ENCODE measurements at places on chromosomes 2 and 18. TPM values are rescaled to one million over a fixed set of nuclear protein-coding genes. Genes with fewer than 3 reads are reported as not detected.

Gene CCDC148
- 1.6 TPM for total RNA-seq

Gene MOGAT1
- total RNA-seq: not detected

Gene MTCL1
- 16.5 TPM for total RNA-seq

GRCh38 chr2:88736437-88736836, 45.0 kb downstream of the RPIA start:
- H3K27me3 ChIP-seq: no peaks in the 10 kb centered on the region
- no peaks in the 10 kb centered on the region for H3K36me3 ChIP-seq
- no peak overlapping the region for H3K4me3 ChIP-seq
- no peak for DNase-seq
- H3K4me1 ChIP-seq: no peaks in the 10 kb centered on the region
- no peak overlapping the region for H3K27ac ChIP-seq

- H3K4me3 ChIP-seq: no peak overlapping the region
- no peaks in the 10 kb centered on the region for H3K27me3 ChIP-seq
- H3K36me3 ChIP-seq: no peaks in the 10 kb centered on the region
- no peaks in the 10 kb centered on the region for H3K4me1 ChIP-seq
- no peak for DNase-seq
- no peak overlapping the region for H3K27ac ChIP-seq
Observed at GRCh38 chr2:236355911-236356310, 91.7 kb upstream of the ASB18 start.

GRCh38 chr18:57921708-57922107, 118.6 kb upstream of the ATP8B1 start:
- H3K4me1 ChIP-seq: no peaks in the 10 kb centered on the region
- DNase-seq: no peak
- no peak overlapping the region for H3K27ac ChIP-seq
- no peaks in the 10 kb centered on the region for H3K36me3 ChIP-seq
- H3K4me3 ChIP-seq: no peak overlapping the region

DNA sequence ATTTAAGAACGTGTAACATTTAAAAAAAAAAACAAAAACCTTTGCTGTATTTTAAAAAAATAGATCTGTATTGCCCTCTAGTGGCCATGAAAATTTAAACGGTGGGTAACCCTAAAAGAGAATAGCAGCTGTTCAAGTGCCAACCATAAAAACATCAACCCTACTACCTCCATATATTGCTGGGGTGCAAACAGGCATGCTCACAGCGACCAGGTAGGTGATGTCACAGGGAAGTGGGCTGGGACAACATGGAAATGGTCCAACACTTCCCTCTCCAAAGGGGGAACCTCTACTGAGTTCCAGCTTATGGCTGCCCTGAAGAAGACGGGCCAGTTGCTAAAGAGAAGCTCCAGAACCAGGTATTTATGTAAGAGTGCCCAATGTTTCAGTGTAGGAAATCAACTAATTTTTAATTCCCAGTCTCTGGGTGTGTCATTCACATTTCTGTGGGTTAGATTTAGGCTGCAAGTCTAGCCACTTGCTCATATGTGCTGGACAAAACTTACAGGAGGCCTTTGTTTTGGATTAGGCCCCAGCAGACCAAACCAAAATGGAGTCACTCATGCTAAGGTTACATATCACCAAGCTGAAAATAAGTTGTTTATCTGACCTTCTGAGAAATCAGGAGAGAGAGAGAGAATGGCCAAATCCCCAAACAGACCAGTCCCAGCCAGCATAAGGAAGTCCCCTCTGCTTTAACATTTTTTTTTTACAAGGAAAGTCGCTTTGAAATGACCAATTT, 54.5 kb downstream of the SKA1 start:
- no peak overlapping the region for H3K27ac ChIP-seq
- no peak overlapping the region for H3K4me3 ChIP-seq
- peak; percentile 73 for DNase-seq
- H3K36me3 ChIP-seq: no peaks in the 10 kb centered on the region

- peaks cover 15% of the 10 kb centered on the region for H3K4me1 ChIP-seq
- H3K27ac ChIP-seq: no peak overlapping the region
- H3K36me3 ChIP-seq: no peaks in the 10 kb centered on the region
Observed at GRCh38 chr2:238167761-238168160, 9.0 kb downstream of the ERFE start.

GRCh38 chr18:42683094-42683493, 432.4 kb downstream of the RIT2 start:
- no peak overlapping the region for H3K27ac ChIP-seq
- H3K36me3 ChIP-seq: no peaks in the 10 kb centered on the region
- DNase-seq: no peak
- H3K4me1 ChIP-seq: no peaks in the 10 kb centered on the region

DNA sequence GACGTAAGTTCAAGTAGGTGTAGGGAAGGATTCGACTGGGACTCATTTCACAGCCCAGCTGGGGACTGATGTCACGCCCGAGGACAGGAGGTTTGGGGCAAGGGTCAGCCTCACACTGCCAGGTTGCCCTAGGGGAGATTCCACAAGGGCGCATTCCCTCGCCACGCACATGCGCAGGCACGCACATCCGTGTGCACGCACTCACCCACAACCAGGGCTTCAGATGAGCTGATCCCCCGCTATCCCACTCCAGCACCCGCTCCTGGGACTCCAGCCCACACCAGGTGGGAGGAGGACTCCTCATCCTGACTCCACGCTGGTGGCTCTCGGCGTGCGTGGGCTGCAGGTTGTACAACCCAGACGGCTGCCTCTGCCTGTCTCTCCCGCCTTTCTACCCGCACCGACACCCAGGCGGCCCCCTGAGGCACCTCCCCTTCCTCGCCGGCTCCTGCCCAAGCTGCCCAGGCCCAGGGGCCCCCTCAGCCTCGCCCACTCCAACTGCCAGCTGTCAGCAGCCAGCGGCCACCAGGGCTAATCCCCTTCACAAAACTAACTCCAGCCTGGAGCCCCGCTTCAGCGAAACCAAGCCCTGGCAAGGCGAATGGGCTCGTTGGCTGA, 47.8 kb upstream of the FOSL2 start:
- peaks cover 46% of the 10 kb centered on the region for H3K4me1 ChIP-seq
- H3K36me3 ChIP-seq: no peaks in the 10 kb centered on the region
- H3K27ac ChIP-seq: no peak overlapping the region
- no peak for DNase-seq
- no peaks in the 10 kb centered on the region for H3K27me3 ChIP-seq

GRCh38 chr2:32446369-32446768, 89.5 kb downstream of the BIRC6 start:
- no peaks in the 10 kb centered on the region for H3K27me3 ChIP-seq
- H3K36me3 ChIP-seq: no peaks in the 10 kb centered on the region
- DNase-seq: no peak
- no peak overlapping the region for H3K27ac ChIP-seq

GRCh38 chr2:237765875-237766274, 32.7 kb upstream of the RBM44 start:
- H3K27me3 ChIP-seq: no peaks in the 10 kb centered on the region
- H3K27ac ChIP-seq: no peak overlapping the region
- no peaks in the 10 kb centered on the region for H3K36me3 ChIP-seq
- H3K4me1 ChIP-seq: no peaks in the 10 kb centered on the region
- DNase-seq: no peak
- no peak overlapping the region for H3K4me3 ChIP-seq

DNA sequence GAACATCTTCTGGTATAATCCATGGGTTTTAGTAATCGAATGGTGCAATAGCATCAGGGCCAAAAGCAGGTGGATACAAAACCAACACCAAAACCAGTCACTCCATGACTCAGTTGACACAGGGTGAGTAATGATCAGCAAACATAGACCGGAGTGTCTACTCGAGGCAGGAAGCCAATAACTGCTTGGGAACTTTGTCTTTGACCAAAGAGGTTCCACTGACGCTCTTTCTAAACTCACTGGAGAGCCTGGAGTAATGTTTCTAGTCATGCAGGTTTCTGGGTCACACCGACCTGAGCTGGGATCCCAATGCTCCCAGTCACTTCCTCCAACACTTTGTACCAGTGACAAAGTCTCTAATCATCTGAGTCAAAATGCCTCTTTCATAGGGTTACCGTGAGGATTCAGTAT, 30.9 kb downstream of the MREG start:
- no peaks in the 10 kb centered on the region for H3K27me3 ChIP-seq
- H3K4me1 ChIP-seq: no peaks in the 10 kb centered on the region
- H3K36me3 ChIP-seq: no peaks in the 10 kb centered on the region
- H3K27ac ChIP-seq: peak overlapping the region; percentile 77
- peak; percentile 69 for DNase-seq

DNA sequence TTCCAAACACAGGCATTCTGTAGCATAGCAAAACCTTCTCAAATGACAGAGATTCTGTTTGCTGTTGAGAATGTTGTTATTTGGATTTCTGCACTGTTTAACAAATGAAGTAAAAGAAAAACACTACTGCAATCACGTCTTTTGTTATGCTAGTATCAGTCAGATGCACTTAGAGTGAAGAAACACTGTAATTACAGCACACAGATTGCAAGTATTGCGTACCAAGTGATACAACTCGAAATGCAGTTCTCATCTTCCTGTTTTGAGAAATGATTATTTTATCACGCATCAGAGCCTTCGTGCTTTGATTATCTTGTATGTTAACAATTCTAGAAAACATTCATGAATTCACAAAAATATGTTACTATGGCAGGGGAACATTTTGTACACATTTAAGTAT, 41.8 kb upstream of the KLF11 start:
- no peaks in the 10 kb centered on the region for H3K4me1 ChIP-seq
- H3K27me3 ChIP-seq: no peaks in the 10 kb centered on the region
- H3K27ac ChIP-seq: no peak overlapping the region
- H3K36me3 ChIP-seq: no peaks in the 10 kb centered on the region
- H3K4me3 ChIP-seq: no peak overlapping the region

DNA sequence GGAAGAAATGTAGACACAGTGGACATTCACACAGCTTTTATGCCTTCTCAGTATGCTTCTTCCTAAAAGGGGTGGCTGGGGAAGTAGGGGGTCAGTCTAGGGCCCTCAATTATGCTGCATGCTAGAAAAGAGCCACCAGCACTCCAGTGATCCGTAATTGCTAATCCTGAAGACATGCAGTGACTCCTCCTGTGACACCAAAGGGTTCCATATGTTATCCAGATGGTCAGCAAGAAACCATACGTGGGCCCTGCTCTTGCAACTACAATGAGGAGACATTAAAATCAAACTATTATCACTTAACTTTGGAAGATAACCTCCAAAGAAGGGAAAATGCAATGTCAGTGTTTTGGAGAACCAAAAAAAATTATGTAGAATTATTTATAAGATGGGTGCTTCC, 143.4 kb upstream of the LYPD1 start:
- H3K4me1 ChIP-seq: no peaks in the 10 kb centered on the region
- H3K4me3 ChIP-seq: no peak overlapping the region
- DNase-seq: no peak
- no peak overlapping the region for H3K27ac ChIP-seq
- H3K36me3 ChIP-seq: no peaks in the 10 kb centered on the region

- no peak for DNase-seq
- H3K4me1 ChIP-seq: no peaks in the 10 kb centered on the region
- H3K4me3 ChIP-seq: no peak overlapping the region
- H3K27ac ChIP-seq: no peak overlapping the region
Observed at GRCh38 chr2:167506395-167506794, 618.1 kb downstream of the XIRP2 start.

DNA sequence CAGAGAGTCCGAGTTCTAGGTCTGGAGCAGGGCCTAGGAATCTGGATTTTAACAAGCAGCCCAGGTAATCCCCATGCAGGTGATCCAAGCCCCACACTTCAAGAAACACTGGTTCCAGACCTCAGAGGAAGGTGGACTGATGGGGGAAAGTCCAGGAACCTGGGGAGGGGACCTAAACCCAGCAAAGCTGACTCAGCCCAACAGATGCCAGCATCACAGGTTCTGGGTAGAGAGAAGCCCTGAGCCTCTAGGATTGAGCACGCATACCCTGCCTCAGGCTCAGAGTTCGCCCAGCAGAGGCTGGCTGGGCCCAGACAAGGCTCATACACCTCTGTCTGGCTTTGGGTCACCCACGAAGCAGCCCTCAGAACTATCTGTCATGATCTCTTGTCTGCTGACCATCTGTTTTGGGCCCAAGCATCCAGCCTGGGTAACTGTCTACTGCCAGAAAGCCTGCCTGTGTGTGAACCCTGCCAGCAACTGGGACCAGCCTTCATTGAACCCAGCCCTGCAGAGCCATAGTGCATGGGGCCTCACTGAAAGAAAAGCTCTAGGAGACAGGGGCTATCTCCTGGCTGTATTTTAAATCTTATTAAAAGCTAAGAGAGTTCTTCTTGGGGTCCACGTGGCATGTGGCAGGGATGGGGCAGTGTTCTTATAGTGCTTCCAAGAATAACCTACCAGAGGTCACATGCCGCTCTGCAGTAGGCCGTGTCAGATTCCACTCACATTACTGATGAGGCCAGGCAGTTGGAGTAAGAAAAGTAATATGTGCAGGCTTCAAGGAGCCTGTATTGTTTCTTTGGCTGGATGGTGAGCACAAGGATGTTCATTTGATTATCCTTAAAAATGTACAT, 7.4 kb downstream of the TMEM127 start:
- H3K4me3 ChIP-seq: no peak overlapping the region
- H3K27ac ChIP-seq: peak overlapping the region; percentile 31
- H3K27me3 ChIP-seq: no peaks in the 10 kb centered on the region
- no peak for DNase-seq
- H3K4me1 ChIP-seq: peaks cover 36% of the 10 kb centered on the region
- H3K36me3 ChIP-seq: no peaks in the 10 kb centered on the region

DNA sequence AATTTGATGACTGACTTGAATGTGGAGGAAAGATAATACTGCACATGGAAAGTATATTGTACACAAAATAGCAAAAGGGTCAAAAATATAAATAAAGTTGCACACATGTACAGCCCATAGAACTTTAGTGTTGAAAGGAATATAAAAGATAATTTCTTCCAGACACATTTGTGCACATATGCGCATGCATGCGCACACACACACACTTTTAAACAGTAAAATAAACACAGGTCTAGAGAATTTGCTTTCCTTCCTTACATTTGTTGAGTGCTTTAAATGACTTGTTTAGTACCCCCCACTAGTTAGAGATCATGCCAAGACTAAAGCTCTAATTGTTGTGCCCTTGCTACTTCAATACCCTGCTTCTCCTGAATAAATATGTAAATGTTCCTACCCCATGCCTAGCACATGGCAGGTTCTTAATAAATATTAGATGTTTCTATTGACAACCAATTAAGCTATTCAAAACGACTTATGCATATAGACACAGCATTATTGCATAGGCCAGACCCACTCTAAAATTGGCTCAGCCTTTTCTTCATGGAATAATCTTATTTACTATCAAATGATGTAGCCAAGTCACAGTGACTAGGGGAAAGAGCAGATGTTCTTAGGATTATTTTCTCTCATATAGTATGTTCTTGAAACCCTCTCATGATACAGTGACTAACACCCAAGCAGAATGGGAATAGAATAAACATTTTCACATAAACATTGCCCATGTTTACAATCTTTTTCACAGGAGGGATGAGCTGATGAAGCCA, 165.5 kb upstream of the ACVR2A start:
- DNase-seq: no peak
- no peak overlapping the region for H3K27ac ChIP-seq
- no peak overlapping the region for H3K4me3 ChIP-seq
